Activated CD4-positive, alpha-beta T cell treated with anti-CD3 and anti-CD28 coated beads, Interleukin-2, amount 50 U/mL, for 24 hours (primary cell): ENCODE measurements at places on chromosomes 6 and 20.

DNA sequence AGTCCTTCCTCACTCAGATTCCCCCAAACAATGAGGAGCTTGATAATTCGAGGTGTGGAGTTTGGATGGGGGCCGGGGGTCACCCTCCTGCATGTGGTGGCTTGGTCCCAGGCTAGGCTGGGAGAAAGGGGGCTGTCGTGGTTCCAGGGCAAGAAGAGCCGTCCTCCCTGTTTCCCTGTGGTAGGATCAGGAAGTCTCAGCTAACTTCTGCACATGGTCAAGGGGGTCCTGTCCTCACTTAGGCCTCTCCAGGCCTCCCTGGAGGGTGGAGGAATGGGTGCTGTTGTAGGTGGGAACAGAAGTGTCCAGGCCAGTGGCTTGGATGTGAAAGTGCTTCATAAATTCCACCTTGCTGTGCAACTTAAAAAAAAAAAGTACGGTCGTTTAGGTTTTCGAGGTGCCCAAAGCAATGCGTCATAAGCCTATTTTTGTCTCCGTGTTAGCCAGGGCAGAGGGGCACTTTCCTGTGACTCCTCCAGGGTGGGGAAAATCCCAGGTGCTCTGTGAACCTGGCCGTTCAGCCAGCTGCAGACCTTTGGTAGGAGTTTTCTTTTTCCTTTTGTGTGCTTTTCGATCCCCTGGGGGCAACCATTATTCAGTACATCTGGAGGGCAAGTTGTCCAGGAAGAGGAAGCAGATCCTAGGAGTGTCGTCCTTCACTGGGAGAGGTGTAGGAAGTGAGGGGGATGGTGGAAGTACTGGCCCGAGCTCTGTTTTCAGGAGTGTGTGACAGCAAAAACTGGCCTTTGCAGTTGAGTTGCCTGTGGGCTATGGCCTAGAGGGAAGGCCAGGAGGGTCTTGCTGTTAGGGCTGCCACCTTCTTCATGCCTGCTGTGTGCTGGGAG lies 9.6 kb downstream of the IGF2R start:
- no peak for DNase-seq

- DNase-seq: no peak
Measured at GRCh38 chr20:40702504-40702903, 13.5 kb upstream of the MAFB start.

- no peak for DNase-seq
Measured at GRCh38 chr20:51306081-51306480, 236.4 kb downstream of the NFATC2 start.

DNA sequence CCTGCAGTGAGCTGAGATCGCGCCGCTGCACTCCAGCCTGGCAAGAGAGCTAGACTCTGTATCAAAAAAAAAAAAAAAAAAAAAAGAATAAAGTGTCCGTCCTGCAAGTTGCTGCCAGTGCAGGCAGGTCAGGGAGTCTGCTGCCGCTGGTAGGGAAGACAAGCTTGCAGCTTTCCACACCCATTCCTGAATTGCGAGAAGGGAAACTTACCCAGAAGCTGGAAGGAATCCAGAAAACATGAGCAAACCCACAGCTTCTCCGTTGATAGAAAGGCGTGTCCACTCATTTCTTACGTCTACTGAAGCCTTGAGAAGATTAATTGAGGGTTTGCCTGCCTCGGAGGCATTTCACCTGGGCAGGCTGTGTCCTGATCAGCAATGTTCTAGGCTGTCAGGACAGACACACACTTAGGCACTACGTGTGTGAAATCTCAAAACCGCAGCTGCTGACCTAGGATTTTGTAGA lies 61.6 kb upstream of the DSP start:
- DNase-seq: no peak

DNA sequence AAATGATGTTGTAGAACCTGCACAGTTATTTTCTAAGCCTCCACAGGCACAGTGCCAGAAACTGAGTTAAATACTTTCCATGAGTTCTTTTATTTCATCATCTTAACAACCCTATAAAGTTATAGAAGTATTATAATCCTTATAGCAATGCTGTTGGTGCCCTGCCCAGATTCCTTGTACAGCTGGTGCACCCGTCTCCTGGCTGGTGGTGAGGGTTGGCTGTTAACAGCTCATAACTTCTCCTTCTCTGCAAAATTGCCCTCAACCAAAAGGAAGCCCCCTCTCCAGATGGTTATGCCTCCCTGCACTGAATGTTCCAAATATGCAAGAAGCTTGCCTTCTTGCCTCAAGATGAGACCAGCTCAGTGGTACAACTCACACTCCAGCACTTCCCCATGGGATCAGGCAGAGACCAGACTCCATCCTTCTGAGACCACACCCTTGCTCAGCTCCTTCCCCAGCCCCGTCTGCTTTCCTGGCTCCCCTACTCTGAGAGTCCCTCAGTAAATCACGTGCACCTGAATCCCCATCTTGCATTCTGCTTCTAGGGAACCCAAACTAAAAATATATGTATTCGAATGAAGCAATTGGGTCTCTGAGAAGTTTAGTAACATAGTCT lies 304.4 kb upstream of the PLCB4 start:
- no peak for DNase-seq

DNA sequence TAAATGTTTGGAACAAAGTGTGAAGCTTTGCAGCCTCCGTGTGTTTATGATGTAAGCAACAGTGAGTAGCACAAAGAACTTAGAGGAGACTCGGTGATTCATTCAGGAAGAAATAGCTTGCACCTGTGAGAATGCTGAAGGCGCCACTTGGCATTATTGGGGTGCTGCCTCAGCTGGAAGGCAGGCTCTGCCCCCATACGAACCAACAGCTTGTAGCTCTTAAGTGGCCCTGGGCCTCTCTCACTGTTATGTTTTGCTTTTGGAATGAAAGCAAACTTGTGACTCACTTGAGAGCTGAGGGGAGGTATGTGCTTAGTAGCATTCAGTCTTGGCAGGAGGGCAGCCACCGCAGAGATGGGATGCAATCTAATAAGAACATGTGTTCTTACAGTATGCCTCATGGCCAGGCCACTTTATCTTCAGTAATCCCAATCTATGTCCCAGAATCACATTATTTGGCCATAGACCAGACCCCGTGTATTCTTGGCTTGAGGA lies 310.7 kb downstream of the EYA4 start:
- DNase-seq: no peak

DNA sequence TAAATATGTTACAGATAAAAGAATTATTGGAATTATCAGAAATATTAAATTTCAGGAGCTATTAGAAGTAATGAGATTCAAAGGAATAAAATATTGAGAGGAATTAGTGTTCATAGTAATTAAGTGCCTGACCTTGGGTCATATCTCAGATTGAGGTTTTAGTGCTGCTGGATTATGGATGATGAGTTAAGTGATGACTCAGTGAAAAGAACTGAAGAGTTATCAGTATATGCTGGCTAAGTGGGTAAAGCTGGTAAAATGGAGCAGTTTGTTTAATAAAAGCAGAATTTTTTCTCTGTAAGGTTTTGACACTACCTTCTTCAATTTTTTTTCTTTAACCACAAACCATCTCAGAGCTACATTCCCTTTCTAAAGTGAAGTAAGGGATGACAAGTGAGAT lies 206.7 kb downstream of the MANEA start:
- no peak for DNase-seq

GRCh38 chr20:19314621-19315020 lies 102.2 kb downstream of the SLC24A3 start:
- DNase-seq: no peak

- DNase-seq: no peak
Measured at GRCh38 chr6:116877743-116878142, 701 bp downstream of the RFX6 start.

DNA sequence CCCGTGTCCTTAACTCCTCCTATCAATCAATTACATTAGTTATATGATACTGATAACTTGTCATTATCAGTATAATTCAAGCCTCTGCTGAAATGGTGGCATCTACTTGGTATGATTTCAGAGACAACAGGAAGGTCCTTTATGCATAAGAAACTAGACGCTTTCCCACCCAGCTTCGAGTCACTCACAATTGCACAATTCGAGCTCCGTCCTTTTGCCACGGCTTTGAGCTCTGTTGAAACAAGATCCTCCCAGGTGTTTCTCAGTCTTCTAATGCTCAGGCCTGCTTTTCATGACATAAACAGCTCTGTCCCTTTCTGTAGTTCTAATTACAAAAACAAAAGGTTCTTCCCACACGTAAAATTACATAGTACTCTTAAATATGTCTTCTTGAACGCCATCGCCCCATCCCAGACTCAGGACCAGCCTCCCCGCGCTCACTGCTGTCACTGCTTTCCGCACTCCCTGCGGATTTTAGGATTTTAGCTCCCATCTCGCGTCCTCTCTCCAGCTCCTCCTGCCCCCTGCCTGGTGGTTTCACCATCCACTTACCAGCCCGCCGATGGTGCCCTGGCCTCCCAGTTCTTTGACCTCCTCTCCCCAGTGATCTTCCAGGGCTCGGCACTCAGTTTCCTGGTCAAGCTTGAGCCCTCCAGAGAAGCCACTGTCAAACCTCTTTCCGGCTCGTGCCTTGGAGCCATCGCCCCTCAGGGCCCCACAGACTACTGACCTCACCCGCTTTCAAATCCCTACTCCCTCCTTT lies 23.2 kb upstream of the PNPLA1 start:
- DNase-seq: no peak
